NCI-H748 treated with DMSO at 0.1 percent for 48 hours (cell line): ENCODE measurements at places on chromosomes 5 and 9.

- DNase-seq, result no peak
Observed at GRCh38 chr5:78833284-78833683, 151.8 kb downstream of the ARSB start.

GRCh38 chr5:151772029-151772845 lies 483 bp downstream of the G3BP1 start:
- DNase-seq, result no peak

DNA sequence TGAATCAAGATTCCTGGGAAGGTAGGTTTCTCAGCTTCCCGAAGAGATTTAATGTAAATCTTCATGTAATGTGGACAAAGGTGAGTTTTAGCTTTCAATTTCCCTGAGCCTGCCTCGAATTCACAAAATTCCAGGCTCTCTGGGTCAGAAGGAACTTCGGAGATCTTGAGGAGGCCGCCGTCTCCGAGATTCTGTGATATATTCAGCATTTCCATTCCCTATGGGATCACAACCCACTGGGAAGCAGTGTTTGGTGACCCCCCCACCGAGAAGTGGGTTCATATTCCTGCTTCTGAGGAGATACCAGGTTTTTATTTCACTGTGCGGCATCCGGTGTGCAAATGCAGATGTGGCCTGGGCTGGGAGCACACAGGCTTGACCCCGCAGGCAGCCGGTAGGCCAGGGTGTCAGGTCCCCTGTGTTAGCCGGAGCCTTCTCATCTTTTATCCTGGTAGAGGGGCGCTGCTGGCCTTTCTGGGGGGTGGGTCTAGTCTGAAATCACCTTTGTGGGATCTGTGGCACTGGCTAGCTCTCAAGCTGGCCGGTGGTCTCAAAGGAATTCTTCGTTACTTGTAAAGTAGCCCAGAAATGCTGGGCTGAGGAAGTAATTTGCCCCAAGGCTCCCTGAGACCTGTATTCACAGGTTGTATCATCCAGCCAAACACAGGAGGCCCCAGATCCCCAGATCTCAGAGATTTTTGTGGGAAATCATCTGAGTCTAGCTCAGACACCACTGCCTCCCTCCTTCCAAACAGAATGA lies 1.4 kb downstream of the PLEKHG4B start:
- no peak for DNase-seq

GRCh38 chr5:58314356-58315210 lies 145.3 kb downstream of the PLK2 start:
- peak; percentile 5 for DNase-seq
